Left cardiac atrium (tissue), 4 donors: ENCODE measurements at places on chromosomes 13 and 19. TPM values are rescaled to one million over a fixed set of nuclear protein-coding genes. Genes with fewer than 3 reads are reported as not detected.

SERTM1 gene
- 0.10 TPM for total RNA-seq

- DNase-seq: no peak
Observed at GRCh38 chr13:41236369-41236768, 27.0 kb downstream of the MTRF1 start.

DNA sequence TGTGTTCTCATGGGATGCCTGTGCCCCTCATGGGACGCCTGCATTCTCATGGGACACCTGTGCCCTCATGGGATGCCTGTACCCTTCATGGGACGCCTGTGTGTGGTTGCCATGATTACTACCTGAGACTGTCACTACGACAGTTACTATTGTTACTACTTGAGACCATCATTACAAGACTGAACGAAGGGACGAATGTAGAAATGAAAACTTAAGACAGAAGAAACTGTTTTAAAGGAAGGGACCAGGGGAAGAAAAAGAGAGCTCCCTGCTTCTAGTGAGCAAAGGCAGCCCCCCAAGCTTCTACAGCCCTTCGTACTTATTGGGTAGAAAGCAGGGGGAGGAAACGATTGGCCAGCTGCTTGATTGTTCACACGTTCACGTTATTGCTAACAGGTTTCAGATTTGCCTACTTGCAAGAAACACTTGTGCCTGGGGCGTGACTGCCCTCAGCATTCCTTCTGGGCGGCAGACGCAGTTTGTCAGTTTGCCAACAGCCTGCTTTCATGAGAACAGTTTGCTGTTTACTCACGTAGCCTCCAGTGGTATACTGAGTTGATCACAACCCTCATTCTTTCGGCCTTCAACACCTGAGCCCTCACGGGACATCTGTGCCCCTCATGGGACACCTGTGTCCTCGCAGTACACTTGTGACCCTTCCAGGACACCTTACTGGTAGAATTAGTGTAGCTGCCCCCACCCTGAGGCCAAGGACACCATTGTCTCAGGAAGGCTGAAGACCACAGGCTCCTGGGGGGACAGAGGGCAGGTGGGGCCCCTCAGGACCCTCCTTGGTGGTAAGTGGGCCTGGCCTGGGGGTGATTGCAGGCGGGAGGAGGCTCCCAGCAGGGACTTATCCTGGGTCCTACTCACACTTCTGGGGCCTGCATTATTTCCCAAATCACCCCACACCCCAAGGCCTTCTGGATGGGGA is 2.5 kb upstream of the S1PR4 start:
- no peak for DNase-seq

DNA sequence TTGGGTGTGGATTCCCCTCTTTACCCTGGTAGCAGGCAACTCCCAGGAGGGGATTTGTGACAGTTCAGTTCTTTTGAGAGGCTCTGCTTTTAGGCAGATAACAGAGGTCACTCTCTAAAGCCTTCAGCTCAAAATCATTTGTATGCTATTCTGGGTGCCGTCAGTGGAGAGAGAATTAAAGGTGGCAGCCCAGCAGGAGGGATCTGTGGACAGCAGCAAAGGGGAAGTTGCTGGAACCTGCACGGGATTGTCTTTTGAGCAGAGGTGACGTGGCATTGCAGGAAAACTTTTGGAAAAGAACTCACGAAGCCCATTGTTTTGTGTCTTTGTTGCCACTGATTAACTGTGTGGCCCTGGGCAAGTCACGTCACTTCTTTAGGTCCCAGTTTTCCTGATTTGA is 62.4 kb upstream of the C1QTNF9 start:
- DNase-seq: no peak

DNA sequence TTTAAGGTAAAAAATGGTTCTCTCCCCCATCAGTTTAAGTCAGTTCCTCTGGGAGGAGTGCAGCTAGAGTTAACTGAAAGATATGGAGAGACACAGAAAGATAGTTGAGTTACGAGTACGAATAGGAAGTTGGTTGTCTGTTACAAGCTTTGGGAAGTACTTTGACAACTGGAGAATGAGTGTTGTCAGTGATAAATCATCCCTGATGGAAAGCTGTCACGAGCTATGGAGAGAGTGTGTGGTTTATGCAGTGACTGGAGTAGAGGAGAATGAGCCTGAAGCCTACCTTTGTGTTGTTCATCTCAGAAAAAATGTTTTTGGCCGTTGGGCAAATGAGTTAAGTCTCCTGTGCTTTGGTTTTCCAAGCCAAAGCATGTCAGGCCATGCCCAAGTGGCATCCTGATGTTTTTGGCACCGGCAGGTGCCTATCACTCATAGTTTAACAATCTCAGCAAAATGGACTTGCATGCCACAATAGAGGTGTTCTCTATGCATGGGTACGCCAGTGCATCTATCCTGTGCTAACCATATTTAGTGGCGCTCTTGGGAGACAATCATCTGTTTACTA is 350.2 kb downstream of the IRS2 start:
- no peak for DNase-seq
